ENCODE measurements at places on chromosomes 12 and 14.

GRCh38 chr12:27545665-27546064, 21.7 kb downstream of the PPFIBP1 start:
- DNase-seq = no peak

GRCh38 chr12:21300632-21301031, 34.1 kb downstream of the SLCO1A2 start:
- no peak for DNase-seq

DNA sequence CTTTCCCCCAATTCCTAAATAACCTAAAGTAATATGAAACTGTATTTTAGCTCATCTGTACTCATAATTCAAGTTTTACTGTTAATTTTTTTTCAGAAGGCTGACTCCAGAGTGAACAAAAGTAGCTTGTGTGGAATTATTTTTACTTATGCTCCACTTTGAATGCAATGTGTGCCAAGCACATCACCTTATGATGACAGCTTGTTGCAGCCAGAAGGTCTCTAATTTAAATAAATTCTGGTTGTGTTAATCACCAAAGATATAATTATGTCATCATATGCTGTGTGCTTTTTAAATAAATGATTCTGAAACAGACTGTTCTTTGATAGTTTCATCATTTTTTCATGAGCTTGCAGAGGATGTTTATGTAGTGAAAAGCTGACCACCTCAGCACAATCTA, 283.1 kb downstream of the TMEM117 start:
- no peak for DNase-seq

DNA sequence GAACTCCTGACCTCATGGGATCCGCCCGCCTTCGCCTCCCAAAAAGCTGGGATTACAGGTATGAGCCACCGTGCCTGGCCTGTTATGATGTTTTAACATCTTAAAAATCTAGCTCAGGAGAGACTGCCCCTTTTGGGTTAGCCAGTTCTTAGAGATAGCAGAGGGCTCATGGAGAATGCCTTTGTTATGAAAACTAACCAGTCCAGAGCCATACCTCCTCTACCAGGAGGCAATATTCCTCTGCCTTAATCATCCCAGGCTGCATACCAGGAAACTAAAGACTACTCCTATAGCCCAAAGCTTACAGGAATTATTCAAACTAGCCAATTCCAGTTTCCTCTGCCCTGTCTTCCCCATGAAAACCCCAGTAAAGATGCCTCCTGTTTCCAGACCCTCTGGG, 96.0 kb upstream of the MDM1 start:
- DNase-seq = no peak

- no peak for DNase-seq
Observed at GRCh38 chr12:2355198-2355597, 302.4 kb downstream of the CACNA1C start.
